T-helper 2 cell treated with Interferon-gamma antibody and Interleukin-4, amounts not matched to agents 5 μg/mL and 100 μg/mL, for 36 hours (primary cell): ENCODE measurements at places on chromosomes 13 and 19.

- H3K27me3 ChIP-seq: no peaks in the 10 kb centered on the region
- DNase-seq: no peak
- no peaks in the 10 kb centered on the region for H3K36me3 ChIP-seq
- no peak overlapping the region for H3K27ac ChIP-seq
- no peak overlapping the region for H3K4me3 ChIP-seq
Measured at GRCh38 chr13:107075576-107075975, 507.6 kb upstream of the ARGLU1 start.

- no peak overlapping the region for H3K27ac ChIP-seq
- H3K36me3 ChIP-seq: no peaks in the 10 kb centered on the region
- H3K27me3 ChIP-seq: peaks cover 2% of the 10 kb centered on the region
- no peak for DNase-seq
Measured at GRCh38 chr13:110759710-110760109, 46.2 kb downstream of the ING1 start.

- no peak overlapping the region for H3K4me3 ChIP-seq
- DNase-seq: no peak
- H3K27ac ChIP-seq: no peak overlapping the region
- H3K4me1 ChIP-seq: no peaks in the 10 kb centered on the region
Measured at GRCh38 chr13:38875186-38875875, 115.3 kb downstream of the STOML3 start.

GRCh38 chr19:18696023-18696422 lies 12.5 kb downstream of the CRTC1 start:
- no peak overlapping the region for H3K4me3 ChIP-seq
- peaks cover 13% of the 10 kb centered on the region for H3K4me1 ChIP-seq
- H3K27ac ChIP-seq: no peak overlapping the region
- no peaks in the 10 kb centered on the region for H3K36me3 ChIP-seq
- DNase-seq: no peak

- peak overlapping the region; percentile 35 for H3K4me3 ChIP-seq
- peaks cover 57% of the 10 kb centered on the region for H3K4me1 ChIP-seq
- peaks cover 25% of the 10 kb centered on the region for H3K36me3 ChIP-seq
- no peaks in the 10 kb centered on the region for H3K27me3 ChIP-seq
Measured at GRCh38 chr13:98514288-98514687, 62.6 kb downstream of the STK24 start.

DNA sequence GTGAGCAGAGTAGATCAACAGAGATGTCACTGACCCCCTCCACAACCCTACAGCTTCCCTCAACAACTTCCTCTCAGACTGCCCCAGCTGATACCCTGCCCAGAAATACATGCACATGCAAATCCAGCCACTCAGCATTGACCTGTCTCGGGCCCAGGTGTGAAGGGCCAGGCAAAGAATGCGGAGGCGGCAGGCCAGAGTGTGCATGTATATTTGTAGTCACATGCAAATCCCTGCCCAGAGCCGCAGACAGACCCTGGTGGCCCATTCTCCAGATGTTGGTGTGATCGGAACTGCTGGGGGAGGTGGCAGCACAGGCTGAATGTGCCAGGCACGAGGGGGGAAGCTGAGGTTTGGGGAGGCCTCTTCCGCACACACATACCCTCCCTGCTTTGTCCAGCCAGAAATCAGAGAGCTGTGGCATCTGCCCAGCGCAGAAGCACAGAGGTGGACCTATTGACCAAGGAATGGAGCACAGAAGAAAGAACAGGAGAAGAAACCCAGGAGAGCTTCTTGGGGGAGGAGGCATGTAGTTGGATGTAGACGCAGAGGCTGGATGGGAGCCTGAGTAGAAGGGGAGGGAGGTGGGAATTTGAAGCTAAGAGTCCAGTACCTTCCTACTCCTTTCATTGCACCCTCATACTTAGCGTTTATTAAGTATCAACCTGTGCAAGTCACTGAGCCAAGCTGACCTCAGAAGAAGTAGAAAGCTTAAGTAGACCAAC lies 14.4 kb downstream of the MEF2B start:
- no peak for DNase-seq
- H3K4me3 ChIP-seq: no peak overlapping the region
- H3K27me3 ChIP-seq: no peaks in the 10 kb centered on the region

- H3K27ac ChIP-seq: no peak overlapping the region
- DNase-seq: no peak
- H3K36me3 ChIP-seq: peaks cover 8% of the 10 kb centered on the region
- no peak overlapping the region for H3K4me3 ChIP-seq
Measured at GRCh38 chr19:58479303-58479702, 3.2 kb downstream of the ZNF446 start.

GRCh38 chr19:17073869-17074633 lies 1.2 kb downstream of the HAUS8 start:
- no peaks in the 10 kb centered on the region for H3K27me3 ChIP-seq
- no peak for DNase-seq
- H3K4me3 ChIP-seq: peak overlapping the region; percentile 100
- H3K36me3 ChIP-seq: peaks cover 46% of the 10 kb centered on the region
